ENCODE measurements at places on chromosomes 5 and 9.
A peak's percentile ranks its signal among the peaks of the same experiment; 100 is the strongest.

- DNase-seq: no peak
These were observed 524.6 kb downstream of the PDE4D start for GRCh38 chr5:59368951-59369350.

GRCh38 chr5:78798673-78799029 lies 150.1 kb upstream of the LHFPL2 start:
- no peak for DNase-seq

- no peak for DNase-seq
These were observed 183.1 kb upstream of the SNX2 start for GRCh38 chr5:122591828-122592227.

DNA sequence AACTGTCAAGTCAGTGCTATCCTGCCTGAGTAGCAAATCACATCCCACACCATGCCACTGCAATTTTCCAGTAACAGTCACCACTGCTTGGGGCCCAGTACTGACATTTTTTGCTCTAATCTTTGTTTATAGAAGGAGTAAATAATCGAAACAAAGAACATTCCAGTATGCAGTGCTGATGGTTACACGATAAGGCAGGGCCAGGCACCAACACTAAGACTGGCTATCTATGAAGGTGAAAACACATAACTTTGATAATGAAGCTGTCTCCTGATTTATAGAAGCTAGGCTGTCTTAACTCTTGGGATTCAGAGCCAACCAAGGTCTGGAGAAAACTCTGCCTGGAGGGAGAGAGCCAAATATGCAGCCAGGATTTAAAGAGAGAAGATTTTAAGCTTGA lies 365.3 kb downstream of the BNC2 start:
- DNase-seq: no peak

DNA sequence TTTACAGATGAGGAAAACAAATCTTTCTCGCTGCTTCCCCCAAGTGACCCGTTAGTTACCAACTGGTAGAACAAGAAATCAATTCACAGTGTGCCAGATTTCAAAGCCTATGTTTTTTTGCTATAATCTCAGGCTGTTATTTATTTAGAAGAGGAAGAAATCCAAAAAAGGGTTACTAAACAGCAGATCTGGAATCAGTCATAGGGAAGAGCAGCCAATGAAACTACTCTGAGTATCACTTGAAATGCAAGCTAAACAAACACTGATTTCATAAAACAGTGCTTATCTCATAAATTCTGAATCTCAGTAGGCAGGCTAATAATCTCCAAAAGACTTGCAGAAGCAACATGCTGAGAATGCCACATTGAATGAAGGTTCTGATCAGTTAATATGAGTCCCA lies 829.5 kb upstream of the ACO1 start:
- DNase-seq: no peak

DNA sequence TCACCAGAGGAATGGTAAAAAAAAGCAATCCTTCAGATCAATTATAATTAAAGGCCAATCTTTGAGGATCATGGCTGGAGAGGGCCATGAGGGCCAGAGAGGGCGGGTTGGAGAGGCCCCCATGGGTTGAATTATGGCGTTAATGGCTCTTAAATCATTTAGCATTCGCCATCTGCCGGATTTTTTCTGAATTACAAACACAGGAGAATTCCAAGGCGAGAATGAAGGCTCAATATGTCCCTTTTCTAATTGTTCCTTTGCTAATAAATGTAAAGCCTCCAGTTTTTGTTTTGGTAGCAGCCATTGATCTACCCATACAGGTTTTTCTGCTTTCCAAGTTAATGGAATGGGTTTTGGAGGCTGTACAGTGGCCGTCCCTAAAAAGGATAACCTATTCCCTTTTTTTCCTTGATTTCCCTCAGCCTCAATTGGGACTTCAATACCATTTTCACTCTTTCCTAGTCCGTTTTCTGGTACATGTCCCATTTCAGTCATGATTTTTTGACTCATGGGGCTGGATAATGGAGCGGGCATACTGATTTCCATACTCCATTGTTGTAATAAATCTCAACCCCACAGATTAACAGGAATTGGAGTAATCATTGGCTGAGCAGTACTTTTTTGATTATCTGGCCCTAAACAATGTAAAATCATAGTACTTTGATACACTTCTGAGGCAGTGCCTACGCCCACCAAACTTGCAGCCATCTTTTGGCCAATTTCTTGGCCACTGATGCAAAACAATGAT lies 6.7 kb upstream of the TMEM141 start:
- DNase-seq: peak; percentile 57

- peak; percentile 11 for DNase-seq
These were observed 30.2 kb downstream of the FOXI1 start for GRCh38 chr5:170135796-170136490.

Data from common myeloid progenitor, CD34-positive (primary cell).